Body of pancreas (tissue), 4 donors: ENCODE measurements at places on chromosomes 3 and 15. TPM values are rescaled to one million over a fixed set of nuclear protein-coding genes. Genes with fewer than 3 reads are reported as not detected.

C15orf39 gene
- 12.5 TPM for total RNA-seq

DAZL gene
- total RNA-seq: not detected

ATR gene
- 18.8 TPM for total RNA-seq

GRAMD1C gene
- total RNA-seq: 27.0 TPM

- no peak for DNase-seq
These were observed 18.6 kb downstream of the SAMD7 start for GRCh38 chr3:169929830-169930519.

DNA sequence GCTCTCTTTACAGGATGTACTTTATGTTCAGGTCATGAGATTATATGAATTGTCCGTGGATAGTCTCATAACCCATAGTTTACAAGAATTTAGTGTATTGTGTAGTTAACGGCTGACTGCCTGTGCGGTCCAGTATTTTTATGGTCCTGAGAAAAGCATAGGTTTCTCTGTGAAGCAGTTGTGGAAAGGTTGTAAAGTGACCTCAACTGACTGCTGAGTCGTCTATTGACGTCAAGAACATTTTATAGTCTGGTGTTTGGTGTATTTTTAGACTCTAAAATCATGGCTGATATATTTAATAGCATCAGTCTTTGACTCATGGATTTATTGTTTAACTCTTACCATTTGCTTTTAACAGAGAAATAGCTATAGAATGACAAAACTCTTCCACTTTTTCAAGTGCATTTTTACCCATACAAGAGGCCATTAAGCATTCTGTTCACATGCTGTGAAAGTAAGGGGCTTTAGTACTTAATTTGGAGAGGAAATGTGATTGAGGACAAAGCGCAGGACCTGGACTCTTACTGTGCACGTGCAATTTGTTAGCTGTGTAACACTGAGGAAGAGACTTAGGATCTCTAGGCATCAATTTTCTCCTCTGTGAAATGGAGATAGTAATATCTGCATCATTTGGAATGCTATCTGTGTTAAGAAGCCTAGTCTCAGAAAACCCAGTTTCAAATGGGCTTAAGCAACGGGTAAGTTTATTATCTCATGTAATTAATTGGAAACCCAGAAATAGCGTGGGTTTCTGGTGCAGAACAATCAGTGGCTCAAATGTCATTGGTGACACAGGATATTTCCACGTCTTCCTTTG is 240.8 kb downstream of the NFKBIZ start:
- no peak for DNase-seq

DNA sequence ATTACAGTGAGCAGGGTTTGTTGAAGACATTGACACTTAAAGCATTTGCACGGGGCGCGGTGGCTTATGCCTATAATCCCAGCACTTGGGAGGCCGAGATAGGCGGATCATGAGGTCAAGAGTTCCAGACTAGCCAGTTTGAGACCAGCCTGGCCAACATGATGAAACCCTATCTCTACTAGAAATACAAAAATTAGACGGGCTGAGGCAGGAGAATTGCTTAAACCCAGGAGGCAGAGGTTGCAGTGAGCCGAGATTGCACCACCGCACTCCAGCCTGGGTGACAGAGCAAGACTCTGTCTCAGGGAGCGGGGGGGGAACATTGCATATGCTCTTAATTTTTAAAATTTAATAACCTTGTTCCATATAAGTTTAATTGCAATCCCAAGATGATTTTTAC is 11.9 kb downstream of the STT3B start:
- DNase-seq: no peak

DNA sequence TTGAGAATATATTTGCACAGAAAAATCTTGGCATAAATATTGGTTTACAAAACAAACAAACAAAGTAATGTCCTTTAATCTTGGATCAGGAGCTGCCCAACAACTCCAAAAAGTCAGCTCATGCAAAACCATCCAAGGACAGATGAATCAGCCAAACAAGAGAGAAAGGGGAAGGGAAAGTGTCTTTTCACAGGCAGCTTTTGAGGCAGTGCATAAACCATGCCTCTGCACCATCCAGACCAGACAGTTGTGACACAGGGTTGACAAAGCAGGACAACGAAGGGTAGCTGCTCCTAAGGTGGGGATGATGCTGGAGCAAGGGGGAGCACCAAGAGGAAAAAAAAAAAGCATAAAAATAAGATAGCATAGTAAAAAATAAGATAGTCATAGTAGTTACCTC is 8.7 kb downstream of the CD86 start:
- no peak for DNase-seq

DNA sequence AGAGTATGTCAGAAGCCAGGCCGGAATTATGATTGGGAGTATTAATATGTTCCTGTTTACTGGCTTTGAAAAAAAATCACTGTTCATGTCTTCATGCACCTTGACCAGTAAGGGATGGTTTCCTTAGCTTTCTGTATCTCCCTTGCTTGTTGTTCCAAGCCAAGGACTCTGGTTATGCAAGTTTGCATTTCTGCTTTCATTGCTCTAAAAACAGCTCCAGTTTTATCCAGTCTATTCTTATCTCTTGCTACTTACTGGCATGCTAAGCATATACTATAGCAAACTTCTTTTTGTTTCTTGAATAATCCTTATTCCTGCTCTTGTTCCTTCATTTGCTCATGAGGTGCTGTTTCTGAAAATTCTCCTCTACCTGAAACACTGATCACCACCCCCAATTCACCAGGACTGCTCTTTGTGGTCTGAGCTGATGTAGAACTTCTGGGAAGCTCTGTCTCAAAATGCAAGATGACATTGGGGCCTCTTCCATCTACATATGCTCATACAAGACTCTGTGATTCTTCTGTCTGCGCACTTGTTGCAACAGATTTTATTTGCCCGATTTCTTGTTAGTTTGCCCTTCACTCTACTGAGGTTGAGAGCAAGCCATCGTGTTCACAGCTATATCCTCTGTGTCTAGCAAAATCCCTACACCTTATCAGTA is 173.0 kb downstream of the EBLN2 start:
- no peak for DNase-seq

DNA sequence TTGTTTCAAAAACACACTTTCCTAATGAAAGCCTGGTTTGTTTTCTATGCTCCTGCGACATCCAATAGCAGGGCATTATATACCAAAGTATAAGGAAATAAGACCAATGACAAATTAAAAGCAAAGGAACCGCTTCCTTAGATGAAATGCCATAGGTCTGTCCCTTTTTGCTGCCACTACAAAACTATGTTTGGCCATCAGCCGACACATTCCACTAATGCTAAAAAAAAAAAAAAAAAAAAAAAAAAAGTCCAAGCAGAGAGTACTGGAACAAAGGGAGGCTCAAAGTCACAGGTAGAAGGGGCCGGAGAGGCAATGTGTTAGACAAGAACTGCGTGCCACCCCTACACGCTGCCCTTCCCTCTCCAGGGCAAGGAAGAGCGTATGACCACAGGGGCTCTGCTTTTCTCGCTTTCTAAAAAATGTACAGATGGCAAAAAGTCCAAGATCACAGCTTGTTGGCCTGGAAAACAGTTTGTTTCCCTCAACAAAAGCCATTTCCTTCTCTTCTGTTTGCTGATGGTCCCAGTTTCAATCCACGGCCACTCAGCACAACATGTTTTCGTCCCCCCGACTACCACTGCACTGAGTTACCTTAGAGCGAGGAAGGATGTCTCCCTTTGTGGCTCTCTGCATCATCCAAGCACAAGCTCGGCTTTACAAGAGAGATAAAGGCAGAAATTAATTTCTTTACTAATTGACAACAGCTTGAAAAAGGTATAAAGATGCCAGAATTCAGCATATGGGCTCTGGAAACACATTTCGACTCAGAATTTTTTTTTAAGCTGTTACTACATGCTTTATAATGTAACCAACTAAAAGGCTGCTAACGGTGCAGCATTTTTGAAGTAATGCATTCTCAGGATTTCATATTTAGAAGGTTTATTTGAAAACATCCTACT is 70.8 kb downstream of the ABTB1 start:
- DNase-seq: peak; percentile 34

- no peak for DNase-seq
These were observed 100.7 kb downstream of the TIGIT start for GRCh38 chr3:114394551-114394950.

DNA sequence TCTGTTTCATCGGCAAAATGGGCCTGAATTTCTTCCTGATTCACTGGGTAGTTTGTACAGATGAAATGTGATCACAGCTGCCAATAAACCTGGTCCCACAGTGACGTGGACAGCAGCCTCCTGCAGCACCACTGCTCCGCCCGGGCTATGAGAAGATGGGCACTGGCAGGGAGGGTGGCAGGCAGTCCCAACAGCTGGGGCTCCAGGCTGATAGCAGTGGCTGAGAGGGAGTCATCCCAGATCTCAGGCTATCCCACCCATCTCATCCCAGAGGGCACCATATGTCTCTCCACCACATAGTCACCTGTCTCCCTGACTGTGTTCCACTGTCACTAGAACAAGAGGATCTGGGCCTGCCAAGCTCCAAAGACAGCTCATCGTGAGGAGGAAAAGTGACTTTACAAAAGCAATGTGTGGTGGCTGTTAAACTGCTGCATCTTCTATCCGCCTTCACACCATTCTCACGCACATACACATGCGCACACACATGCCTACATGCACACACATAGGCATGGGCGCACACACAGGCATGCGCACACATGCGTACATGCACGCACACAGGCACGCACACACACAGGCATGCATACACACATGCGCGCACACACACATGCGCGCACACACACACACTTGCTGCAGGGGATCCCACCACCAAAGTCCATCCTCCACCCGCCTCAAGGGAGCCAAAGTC is 46.2 kb downstream of the RGMA start:
- DNase-seq: no peak

GRCh38 chr15:71374607-71375352 is 259.5 kb downstream of the THSD4 start:
- DNase-seq: no peak

DNA sequence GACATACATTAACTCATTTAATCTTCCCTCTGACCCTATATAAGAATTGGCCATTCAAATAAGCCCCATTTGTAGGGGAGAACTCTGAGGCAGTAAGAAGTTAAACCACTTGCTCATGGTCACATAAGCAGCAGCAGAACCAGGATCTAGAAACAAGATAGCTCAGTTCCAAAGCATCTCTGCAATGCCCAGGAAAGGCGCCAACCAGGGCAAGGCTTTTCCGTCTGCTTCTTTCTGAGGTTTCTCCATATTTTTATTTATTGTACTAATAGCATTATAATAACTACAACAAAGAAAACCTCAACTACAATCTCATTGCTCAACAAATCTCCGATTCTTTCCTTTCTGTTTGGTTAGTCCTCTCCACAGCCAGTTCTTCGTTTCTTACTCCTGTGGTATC is 4.3 kb upstream of the UBE2E2 start:
- no peak for DNase-seq

GRCh38 chr3:140117096-140117526 is 182.1 kb downstream of the CLSTN2 start:
- no peak for DNase-seq

GRCh38 chr15:55737373-55737772 is 5.6 kb downstream of the PRTG start:
- no peak for DNase-seq

- no peak for DNase-seq
These were observed 178.7 kb upstream of the TLE3 start for GRCh38 chr15:70276401-70276800.

- no peak for DNase-seq
These were observed 22.5 kb upstream of the TSC22D2 start for GRCh38 chr3:150385296-150386242.
